Right ventricle myocardium superior (tissue), 1 donor: ENCODE measurements at places on chromosomes 16 and 17. TPM values are rescaled to one million over a fixed set of nuclear protein-coding genes. Genes with fewer than 3 reads are reported as not detected.
A peak's percentile ranks its signal among the peaks of the same experiment; 100 is the strongest.

DNA sequence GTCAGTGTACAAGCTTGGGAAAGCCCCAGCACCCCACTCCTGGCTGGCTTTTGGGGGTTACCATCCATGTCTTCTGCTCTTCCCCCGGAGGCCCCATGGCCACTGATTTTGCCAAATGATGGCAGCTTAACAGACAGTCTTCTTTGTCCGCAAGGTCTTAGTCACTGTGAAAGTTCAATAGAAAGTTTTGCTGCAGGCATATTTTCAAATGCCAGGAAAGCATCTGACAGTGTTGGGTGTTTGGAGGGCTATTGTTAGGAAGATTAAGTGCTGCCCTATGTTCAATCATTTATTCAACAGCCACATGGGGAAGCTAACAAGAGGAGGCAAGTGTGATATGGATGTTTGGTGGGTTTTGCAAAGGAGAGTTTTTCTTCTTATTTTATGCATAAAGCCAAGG lies 122.4 kb downstream of the TOX3 start:
- DNase-seq, result no peak

- no peak for DNase-seq
Measured at GRCh38 chr16:72191551-72191950, 19.6 kb upstream of the PMFBP1 start.

The MT3 gene
- 3.5 TPM for total RNA-seq

DNA sequence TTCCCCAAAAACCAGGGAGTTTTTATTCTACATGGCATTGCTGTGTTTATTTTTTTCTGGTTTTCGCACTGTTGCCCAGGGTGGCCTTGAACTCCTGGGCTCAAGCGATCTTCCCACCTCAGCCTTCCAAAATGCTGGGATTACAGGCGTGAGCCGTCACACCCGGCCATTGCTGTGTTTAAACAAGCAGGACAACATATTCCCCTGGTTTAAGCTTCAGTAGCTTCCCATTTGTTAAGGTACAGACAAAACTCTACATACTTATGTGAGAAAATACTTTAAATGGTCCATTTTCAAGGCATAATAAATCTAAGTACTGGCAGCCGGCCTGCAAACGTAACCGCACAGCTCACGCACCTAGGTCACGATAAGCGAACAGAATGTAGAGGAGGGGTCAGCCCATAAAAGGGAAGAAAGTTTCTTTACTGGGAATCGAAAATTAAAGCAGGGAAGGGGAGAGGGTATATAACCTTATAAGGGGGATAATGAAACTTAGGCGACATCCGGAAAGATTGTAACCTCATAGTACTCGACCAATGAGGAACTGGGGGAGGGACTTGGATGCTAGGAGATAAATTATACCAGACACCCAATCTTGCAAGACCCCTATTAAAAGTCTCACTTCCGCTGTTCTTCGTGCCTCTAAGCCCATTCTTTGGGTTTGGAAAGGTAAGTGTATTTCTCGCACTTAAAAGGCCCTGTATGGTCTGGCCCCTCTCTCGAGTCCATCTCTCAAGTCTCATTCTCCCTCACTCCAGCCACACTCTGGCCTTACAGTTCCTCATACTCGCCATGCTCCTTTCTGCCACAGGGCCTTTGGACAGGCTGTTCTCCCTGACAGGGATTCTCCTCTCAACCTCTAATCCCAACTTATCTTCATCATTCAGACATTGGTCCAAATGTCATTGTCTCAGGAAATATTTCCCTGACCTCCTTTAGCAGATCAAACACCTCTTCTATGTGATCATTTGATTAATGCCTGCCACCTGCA lies 59.2 kb downstream of the TEX14 start:
- no peak for DNase-seq

- peak; percentile 63 for DNase-seq
Measured at GRCh38 chr17:31467502-31468256, 76.2 kb downstream of the RAB11FIP4 start.

- DNase-seq, result no peak
Measured at GRCh38 chr16:23706439-23706838, 6.6 kb downstream of the ERN2 start.

GRCh38 chr16:56350491-56351405 lies 74.6 kb downstream of the AMFR start:
- DNase-seq, result no peak

The CACNG4 gene
- not detected for total RNA-seq

DNA sequence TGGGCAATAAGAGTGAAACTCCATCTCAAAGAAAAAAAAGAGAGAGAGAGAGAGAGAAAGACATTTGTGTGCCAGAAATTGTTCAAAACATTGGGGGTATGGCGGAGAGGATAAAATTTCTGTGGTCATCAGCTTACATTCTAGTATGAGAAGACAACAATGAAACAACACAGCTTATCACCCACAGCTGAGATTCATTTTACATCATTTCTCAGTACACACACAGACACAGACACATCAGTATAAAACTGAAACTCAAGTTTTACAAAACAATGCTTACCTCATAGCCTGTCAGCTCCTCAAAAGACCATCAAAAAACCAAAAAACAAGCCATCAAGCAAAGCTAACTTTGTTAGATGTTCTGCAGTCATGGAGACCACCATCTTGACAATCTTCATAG lies 31.4 kb upstream of the CNEP1R1 start:
- DNase-seq, result no peak

- DNase-seq, result peak; percentile 22
Measured at GRCh38 chr17:17508019-17508535, 11.9 kb upstream of the RASD1 start.

- no peak for DNase-seq
Measured at GRCh38 chr17:38921756-38922411, 3.5 kb upstream of the LASP1NB start.

- peak; percentile 66 for DNase-seq
Measured at GRCh38 chr16:87834668-87835473, 34.4 kb downstream of the SLC7A5 start.

GRCh38 chr17:82385559-82386254 lies 14.1 kb downstream of the UTS2R start:
- no peak for DNase-seq

GRCh38 chr17:31486351-31487062 lies 95.0 kb downstream of the RAB11FIP4 start:
- no peak for DNase-seq

DNA sequence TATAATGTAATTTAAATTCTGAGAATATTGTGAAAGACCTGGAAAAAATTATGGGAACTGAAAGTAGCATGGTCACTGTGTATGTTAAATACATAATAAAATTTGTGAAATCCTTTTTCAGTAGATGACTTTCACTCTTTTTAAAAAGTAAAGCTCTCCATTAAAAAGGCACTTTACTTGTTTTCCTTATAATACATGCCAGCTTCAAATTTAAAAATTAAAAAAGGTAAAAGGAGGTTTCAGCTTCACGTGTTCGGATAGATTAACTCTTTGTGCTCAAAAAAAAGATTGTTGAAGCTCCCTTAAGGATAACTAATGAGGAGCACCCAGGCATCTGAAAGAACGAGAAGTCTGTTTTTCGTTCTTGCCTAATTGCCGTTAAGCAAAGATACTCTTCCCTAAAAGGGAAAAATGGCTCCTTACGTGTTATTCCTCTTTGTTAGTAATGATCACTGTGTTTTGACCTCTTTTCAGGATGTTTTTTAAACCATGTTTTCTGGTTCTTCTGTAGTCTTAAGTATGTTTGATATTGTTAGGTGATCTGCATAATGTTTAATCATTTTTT lies 87.8 kb downstream of the TUBD1 start:
- DNase-seq, result no peak

GRCh38 chr17:245020-245419 lies 63.6 kb upstream of the DOC2B start:
- peak; percentile 2 for DNase-seq

The KRTAP4-3 gene
- total RNA-seq, result not detected

DNA sequence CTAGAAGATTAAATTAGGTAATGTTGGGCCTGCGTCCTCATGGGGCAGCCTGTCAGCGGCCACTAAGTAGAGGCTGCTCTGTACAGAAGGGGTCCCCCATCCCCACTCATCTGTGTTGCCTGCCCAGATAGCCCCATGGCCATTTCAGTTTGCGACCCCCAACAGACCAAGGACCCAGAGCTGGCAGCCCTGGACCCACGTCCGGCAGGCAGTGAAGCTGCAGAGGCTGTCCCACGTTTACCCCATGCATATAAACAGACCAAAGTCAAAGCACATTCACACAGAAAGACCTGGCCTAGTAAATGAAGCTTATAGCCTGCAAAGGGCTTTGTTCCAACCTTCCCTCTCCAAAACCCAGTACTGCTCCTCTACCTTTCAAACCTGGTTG lies 4.6 kb downstream of the PDF start:
- DNase-seq, result no peak

The MTMR4 gene
- total RNA-seq, result 11.3 TPM

The FBXO39 gene
- total RNA-seq, result 0.13 TPM

DNA sequence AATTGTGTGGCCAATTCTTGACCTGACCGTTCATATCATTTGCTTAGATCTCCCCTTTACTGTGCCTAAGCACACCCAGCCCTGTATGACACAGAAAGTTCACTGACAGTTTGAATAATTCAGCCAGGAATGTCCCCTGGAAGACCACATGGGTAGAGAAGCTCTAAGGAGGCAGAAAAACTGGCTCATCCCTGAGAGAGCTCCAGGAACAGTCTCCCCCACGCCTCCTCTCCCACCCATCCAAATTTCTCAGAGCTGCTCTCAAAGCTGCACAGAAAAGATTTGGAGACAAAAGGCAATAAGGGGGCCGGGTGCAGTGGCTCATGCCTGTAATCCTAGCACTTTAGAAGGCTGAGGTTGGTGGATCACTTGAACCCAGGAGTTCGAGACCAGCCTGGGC lies 11.2 kb downstream of the PRAC1 start:
- DNase-seq, result no peak

The ANKS3 gene
- 9.1 TPM for total RNA-seq

DNA sequence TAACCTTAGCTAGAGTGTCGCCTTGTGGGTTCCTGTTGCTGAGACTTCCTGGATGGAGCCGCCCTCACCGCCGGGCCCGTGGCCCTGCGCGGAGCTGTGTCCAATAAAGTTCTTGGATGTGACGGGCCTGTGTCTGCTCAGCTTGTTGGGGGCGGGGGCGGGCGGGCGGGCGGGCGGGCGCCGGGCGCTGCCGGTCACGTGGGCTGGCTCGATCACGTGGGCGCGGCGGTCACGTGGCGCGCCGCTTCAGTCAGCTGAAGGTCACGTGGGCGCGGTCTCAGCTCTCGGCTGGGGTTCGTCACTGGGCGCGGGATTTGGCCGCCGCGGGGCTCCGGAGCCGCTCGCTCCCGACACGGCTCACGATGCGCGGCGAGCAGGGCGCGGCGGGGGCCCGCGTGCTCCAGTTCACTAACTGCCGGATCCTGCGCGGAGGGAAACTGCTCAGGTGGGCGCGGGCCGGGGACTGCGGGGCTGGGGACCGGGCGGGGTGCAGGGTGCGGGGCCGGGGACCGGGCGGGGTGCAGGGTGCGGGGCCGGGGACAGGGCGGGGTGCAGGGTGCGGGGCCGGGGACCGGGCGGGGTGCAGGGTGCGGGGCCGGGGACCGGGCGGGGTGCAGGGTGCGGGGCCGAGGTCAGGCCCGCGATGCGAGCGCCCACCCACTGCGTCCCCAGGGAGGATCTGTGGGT lies at the start of gene AMDHD2:
Gene AMDHD2 (plus strand): TSS at position 275 of the 687 bp plus-strand sequence. CDS start 88 bp downstream, at position 363.
- DNase-seq, result peak; percentile 96

GRCh38 chr17:65539630-65540266 lies 21.7 kb downstream of the AXIN2 start:
- DNase-seq, result no peak

- DNase-seq, result no peak
Measured at GRCh38 chr16:70444249-70445063, 5.6 kb upstream of the ST3GAL2 start.

The STAT5A gene
- total RNA-seq, result 14.9 TPM

GRCh38 chr17:28385037-28385400 lies 13.5 kb downstream of the SARM1 start:
- DNase-seq, result no peak

GRCh38 chr16:3454093-3454492 lies 10.6 kb downstream of the NAA60 start:
- DNase-seq, result no peak

DNA sequence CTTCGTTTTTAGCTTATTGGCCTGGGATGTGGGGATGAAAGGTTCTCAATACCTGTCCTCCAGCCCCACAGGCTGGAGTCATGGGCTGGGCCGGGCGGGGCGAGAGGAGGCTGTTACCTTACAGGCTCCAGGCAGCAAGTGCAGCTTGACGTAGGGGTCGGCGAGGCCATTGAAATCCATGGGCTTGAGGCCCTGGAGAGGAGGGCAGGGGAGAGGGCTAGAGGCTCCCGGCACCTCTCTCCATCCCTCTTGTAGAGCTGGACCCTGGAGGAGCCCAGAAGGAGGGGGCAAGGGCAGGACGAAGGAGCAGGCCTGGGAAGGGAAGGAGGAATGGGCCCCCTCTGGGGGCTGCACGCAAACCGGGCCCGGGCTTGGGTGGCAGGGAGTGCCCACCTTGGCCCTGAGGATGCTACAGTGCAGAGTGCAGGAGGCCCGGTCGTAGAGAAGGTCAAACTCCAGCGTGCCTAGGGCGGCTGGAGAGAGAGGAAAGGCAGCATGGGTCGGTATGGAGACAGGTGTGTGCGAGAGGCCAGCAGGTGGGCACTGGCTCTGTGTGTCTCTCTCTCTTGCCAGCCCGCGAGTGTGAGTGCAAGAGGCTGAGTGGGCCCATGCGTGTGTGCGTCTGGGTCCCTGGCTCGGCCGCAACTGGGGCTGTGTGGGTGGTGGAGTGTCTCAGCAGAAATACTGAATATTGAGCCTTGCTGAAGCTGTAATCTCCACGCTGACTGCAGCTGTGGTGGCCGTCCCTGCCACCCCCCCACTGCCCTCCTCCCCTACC lies 1.6 kb downstream of the DOC2A start:
- no peak for DNase-seq

The CRK gene
- total RNA-seq, result 36.0 TPM

- no peak for DNase-seq
Measured at GRCh38 chr17:17706140-17707060, 25.1 kb downstream of the RAI1 start.

The GRAPL gene
- total RNA-seq, result 1.5 TPM

- DNase-seq, result no peak
Measured at GRCh38 chr17:71432378-71433315, 688.2 kb upstream of the SOX9 start.

DNA sequence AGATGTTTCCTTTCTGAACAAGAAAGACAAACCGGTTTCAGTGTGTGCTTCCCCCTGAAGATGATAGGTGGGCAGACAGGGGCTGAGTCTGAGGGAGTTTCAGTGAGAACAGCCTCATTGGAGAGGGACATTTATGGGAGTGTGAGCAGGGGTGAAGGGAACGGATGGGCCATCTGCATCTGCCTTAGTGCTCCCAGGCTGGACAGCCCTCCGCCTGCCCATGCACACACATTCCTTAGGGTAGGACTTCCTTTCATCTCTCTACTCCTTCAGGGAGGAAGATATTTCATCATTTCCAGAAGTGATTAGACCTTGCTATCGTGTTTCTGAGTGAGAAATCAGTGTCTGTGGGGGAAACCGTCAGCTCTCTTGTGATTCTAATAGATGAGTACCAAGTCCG lies 3.8 kb downstream of the SHISA6 start:
- no peak for DNase-seq

GRCh38 chr16:11136600-11136999 lies 119.4 kb downstream of the SOCS1 start:
- peak; percentile 78 for DNase-seq

- no peak for DNase-seq
Measured at GRCh38 chr17:60087882-60088669, 9.4 kb upstream of the HEATR6 start.

The ICAM2 gene
- 31.9 TPM for total RNA-seq
